ENCODE measurements at places on chromosomes 12 and 14. TPM values are rescaled to one million over a fixed set of nuclear protein-coding genes. Genes with fewer than 3 reads are reported as not detected.

The TMEM229B gene
- total RNA-seq = 5.5 TPM

DNA sequence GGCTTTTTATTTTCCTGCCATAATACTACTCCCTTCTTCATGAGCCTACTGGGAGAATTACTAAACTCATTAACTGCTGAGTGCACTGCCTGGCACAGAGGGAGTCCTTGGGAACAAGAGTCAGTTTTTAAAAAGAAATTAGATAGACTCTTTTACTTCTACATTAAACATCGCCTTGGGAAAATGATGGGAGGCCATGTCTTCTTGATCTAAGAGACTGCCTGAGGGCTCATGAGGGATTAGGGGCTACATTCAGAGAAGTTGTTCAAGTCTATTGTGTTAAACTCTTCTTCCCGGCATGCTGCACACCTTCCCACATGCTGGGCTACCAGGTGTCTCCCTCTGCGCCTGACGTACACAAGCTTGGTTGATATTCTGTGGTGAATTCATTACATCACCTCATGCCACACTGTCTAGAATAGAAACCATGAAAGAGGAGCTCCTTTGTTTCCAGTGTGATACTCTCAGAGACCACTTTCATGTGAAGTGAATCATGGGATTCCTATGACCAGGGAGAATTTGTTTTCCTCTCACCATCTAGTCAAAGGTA, 1422.3 kb downstream of the AACS start:
- H3K4me3 ChIP-seq = no peak overlapping the region
- DNase-seq = no peak
- no peaks in the 10 kb centered on the region for H3K36me3 ChIP-seq
- H3K27ac ChIP-seq = no peak overlapping the region
- H3K4me1 ChIP-seq = no peaks in the 10 kb centered on the region
- H3K27me3 ChIP-seq = no peaks in the 10 kb centered on the region

GRCh38 chr14:64762044-64763034, 58.1 kb downstream of the PLEKHG3 start:
- H3K36me3 ChIP-seq = no peaks in the 10 kb centered on the region
- no peak for DNase-seq
- H3K27ac ChIP-seq = peak overlapping the region; percentile 79

GRCh38 chr12:123767613-123768012, 5.5 kb downstream of the DNAH10 start:
- no peaks in the 10 kb centered on the region for H3K4me1 ChIP-seq
- no peaks in the 10 kb centered on the region for H3K27me3 ChIP-seq
- DNase-seq = no peak
- no peaks in the 10 kb centered on the region for H3K36me3 ChIP-seq
- H3K4me3 ChIP-seq = no peak overlapping the region
- H3K27ac ChIP-seq = no peak overlapping the region

DNA sequence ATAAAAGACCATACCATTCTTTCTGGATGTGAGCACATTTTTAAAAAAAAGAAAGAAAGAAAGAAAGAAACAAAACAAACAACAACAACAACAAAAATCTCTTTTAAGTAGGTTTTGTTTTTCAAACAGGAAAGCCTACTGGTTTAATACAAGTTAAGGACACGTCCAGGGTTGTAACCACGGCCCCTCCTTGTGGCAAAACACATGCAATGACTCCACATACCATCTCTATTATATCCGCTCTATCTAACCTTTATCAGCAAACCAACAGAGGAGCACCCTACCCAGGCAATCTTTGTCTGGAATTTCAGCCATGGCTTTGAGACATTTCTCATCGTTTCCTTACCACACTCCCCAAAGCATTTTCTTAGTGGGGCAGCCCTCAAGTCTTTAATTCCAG, 360.5 kb upstream of the TMPO start:
- no peaks in the 10 kb centered on the region for H3K27me3 ChIP-seq
- no peaks in the 10 kb centered on the region for H3K4me1 ChIP-seq
- no peak overlapping the region for H3K27ac ChIP-seq
- no peak overlapping the region for H3K4me3 ChIP-seq
- no peaks in the 10 kb centered on the region for H3K36me3 ChIP-seq

DNA sequence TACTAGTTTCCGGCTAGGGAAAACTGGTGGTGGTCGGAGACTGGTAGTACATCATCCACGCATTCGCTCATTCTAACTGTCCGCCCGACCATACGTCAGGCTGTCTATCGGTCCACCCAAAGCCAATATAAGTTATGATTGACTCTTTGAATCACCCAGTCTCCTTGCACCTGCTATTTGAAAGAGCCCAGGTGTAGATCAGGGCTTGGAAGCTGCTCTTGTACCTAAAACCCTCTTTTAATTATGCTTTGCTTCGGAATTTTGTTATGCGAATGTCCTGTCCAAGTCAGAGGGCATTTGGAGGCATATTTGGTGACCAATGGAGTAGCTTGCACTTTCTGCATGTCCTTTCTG, 5.7 kb upstream of the NKX2-1 start:
- no peak overlapping the region for H3K27ac ChIP-seq
- peaks cover 29% of the 10 kb centered on the region for H3K27me3 ChIP-seq
- no peaks in the 10 kb centered on the region for H3K36me3 ChIP-seq
- peaks cover 11% of the 10 kb centered on the region for H3K4me1 ChIP-seq
- H3K4me3 ChIP-seq = no peak overlapping the region

The FLVCR2 gene
- total RNA-seq = 3.4 TPM

The REM2 gene
- 1.9 TPM for total RNA-seq

- no peak overlapping the region for H3K27ac ChIP-seq
- H3K27me3 ChIP-seq = no peaks in the 10 kb centered on the region
- H3K4me1 ChIP-seq = no peaks in the 10 kb centered on the region
- peaks cover 5% of the 10 kb centered on the region for H3K36me3 ChIP-seq
- DNase-seq = no peak
- no peak overlapping the region for H3K4me3 ChIP-seq
These were observed 28.4 kb downstream of the RAD9B start for GRCh38 chr12:110530511-110530910.

DNA sequence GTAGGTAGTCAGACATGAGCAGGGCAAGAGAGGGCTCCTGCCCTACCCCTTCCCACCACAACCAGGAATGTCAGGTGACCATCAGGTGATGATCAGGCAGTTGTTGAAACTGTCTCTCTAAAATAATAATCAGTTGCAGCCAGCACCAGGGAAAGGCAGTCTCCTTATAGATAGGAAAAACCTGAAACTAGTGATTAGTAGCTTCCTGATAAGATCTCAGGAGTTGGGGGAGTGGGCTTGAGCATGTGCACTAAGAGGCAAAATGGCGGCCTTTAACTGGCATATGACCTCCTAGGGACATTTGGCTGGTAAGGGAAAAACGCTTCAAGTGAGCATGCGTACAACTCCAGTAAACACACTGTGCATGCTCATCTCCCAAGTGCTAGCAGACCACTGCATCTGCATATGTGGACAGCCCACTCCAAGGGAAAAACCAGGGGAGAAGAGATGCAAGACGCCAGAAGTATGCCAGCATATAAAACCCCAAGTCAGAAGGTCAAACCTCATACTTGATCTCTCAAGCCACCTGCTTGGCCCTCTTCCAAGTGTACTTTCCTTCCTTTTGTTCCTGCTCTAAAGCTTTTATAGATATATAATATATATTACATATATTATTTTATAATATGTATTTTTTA, 37.1 kb downstream of the TGFB3 start:
- no peak overlapping the region for H3K27ac ChIP-seq
- H3K27me3 ChIP-seq = no peaks in the 10 kb centered on the region
- no peaks in the 10 kb centered on the region for H3K4me1 ChIP-seq

The IKZF4 gene
- 1.6 TPM for total RNA-seq

DNA sequence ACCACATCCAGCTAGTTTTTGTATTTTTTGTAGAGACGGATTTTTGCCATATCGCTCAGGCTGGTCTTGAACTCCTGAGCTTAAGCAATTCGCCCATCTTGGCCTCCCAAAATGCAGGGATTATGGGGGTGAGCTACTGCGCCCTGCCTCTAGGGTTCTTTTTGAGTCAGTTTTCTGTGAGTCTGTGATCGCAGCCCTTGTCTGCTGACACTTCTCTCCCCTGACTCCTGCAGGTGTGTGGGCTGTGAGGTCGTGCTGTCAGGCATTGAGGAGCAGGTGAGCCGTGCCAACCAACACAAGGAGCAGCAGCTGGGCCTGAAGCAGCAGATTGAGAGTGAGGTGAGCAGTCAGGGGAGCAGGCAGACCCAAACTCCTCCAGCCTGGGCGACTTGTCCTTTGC, 6.3 kb downstream of the COPS7A start:
- peaks cover 56% of the 10 kb centered on the region for H3K36me3 ChIP-seq
- H3K4me3 ChIP-seq = no peak overlapping the region
- no peaks in the 10 kb centered on the region for H3K27me3 ChIP-seq

Data from ascending aorta (tissue), 2 donors.